ENCODE measurements at places on chromosomes 2 and 18. TPM values are rescaled to one million over a fixed set of nuclear protein-coding genes. Genes with fewer than 3 reads are reported as not detected.

The PPP1R1C gene
- total RNA-seq: not detected

DNA sequence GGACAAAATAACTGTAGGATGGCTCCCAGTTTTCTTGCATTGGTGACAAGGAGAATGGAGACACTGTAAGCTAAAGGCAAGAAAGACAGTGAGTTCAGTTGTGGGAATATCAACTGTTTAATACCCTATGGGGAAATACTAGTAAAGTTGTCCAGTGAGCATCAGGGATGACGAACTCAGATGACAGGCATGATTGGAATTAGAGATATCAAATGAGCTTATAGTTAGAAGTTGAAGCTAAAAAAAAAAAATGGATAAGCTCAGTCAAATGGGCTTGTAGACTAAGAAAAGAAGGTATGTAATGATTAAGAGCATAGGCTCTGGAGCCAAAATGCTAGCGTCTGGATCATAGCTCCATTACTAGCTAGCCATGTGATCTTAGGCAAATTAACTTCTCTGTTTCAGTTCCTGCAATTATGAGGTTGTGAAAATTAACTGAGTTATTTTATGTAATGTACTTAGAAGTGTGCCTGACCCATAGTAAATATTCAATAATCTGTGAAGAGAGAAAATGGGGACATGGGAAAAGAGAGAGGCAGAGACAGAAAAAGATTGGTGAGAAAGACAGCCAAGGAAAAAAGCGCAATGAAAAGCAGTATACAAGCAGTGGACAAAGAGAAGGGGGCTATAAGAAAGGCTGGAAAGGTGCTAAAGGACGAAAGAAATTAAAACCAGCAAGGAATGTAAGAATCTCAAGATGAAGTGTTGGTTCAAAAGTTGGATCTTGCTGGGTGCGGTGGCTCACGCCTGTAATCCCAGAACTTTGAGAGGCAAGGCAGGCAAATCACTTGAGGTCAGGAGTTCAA lies 95.7 kb upstream of the SLC39A10 start:
- peak; percentile 19 for DNase-seq

The GPR35 gene
- total RNA-seq: 0.13 TPM

The FAM237A gene
- not detected for total RNA-seq

GRCh38 chr2:196218106-196218505 lies 46.7 kb upstream of the STK17B start:
- no peak for DNase-seq

- no peak for DNase-seq
These were observed 46.1 kb downstream of the TMEM185B start for GRCh38 chr2:120177001-120177621.

DNA sequence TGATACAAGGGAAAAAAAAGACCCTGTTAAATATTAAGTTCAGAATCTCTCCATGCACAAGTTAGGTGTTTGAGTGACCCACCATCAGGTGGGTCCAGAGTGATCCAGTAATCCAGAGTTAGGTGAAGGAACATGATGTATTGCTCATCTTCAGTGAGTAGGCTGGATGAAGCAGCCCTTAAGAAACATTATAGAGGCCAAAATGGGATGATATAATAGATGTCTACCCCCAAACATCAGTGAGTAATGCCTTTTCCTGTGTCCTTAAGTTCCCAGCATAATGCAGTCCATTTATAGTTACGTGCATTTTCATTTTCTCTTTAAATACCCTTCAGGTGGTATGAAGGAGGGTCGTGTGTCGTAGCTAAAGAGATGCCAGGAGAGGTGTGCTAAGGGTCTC lies 89.6 kb downstream of the MAP4K4 start:
- DNase-seq: no peak

GRCh38 chr18:23133860-23134779 lies 1.2 kb upstream of the CABLES1 start:
- no peak for DNase-seq

DNA sequence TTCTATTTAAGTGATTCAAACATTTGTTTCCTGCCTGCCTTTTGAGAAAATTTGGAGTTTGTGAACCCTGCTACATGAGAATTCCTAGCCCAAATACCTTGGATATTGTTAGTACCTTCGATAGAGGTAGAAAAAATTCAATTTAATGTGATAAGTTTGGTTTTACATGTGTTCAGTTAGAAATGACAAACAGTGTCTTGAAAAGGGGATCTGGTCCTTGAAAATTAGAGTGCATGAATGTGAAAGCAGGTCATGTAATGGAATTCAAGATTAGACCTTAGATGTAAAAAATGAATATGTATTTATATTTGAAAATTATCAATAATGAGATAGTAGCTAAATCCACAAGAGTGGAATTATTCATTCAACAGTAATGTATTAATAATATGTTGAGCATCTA lies 70.5 kb downstream of the PIK3C3 start:
- no peak for DNase-seq

The MOGAT1 gene
- not detected for total RNA-seq

DNA sequence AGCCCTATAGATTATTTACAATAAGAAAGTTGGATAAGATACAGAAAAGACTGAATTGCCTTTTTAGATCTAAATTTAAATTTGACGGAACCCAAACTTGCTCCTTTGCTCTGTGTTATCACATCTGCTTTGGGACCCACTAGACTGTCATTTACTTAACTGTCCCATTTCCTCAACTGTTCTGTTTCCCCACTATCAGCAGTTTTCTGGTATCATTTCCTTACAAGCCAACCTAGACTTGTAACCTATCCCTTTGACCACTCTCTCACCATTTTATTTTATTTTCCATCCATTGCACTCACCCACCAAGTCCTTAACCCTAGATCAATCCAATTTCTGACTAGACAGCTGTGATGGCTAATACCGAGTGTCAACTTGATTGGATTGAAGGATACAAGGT lies 38.6 kb upstream of the CD28 start:
- no peak for DNase-seq

The CNDP1 gene
- total RNA-seq: not detected

DNA sequence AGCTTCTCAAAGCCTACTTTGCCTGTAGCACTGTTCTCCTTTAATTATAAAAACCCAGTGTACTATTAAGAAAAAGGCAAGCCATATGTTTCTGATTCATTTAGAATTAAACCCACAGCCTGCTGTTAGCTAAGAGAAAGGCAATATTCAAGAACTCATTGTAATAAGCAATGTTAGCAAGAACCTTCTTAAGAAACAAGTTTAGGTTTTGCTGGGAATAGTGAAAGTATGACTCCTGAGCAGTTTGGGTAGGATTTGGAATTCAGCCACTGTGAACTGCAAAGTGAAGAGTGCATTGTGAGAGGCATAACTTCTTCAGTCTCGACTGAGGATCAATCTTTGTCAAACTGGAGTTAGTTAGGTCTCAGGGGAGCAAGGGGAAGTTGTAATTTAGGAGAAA lies 206.5 kb upstream of the NT5C1B start:
- DNase-seq: no peak

DNA sequence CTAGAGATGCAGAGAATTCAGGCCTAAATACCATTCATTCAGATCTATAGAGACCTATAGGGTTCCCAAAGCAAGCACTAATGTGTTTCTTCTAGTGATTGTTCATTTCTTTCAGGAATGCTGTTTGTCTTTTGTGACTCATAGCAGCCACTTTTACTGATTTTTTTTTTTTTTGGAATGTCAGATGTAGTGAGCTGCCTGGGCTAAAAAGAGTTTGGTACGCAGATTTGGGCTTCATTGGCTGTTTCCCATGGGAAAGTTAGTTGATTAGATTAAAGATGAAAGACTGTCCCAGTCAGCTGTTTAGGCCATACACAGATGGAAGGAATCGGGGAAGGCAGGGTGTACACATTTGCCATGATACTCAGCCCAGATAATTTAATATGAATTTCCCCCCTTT lies 87.6 kb downstream of the CDC42EP3 start:
- DNase-seq: no peak

The DYNAP gene
- not detected for total RNA-seq

GRCh38 chr2:205982776-205983327 lies 103.1 kb downstream of the INO80D start:
- DNase-seq: peak; percentile 4

The PROM2 gene
- 9.2 TPM for total RNA-seq

- DNase-seq: no peak
These were observed 1120.9 kb upstream of the GYPC start for GRCh38 chr2:125535089-125535488.

DNA sequence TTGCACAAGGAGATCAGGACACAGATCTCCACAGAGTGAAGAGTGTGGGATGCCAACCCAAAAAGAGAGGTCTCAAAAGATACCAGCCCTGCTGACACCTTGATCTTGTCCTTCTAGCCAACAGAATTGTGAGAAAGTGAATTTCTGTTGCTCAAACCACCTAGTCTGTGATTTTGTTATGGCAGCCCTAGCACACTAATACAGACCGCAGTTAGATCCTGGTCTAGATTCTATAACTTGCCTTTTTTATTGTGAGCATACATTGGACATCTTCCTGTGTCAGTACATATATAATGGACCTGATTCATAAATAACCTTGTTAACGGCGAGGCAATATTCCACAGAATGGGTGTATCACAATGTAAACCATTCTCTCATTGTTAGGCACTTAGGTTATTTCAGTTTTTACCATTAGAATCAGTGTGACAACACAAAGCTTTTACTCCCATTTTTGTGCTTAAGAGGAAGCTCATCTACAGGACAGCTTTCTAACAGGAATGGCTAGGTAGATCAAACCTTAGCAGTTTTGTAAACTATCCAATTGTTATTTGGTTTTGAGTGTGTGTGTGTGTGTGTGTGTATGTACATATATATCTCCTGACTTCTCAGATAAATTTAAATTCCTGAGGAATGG lies 89.0 kb downstream of the ACSL3 start:
- no peak for DNase-seq

DNA sequence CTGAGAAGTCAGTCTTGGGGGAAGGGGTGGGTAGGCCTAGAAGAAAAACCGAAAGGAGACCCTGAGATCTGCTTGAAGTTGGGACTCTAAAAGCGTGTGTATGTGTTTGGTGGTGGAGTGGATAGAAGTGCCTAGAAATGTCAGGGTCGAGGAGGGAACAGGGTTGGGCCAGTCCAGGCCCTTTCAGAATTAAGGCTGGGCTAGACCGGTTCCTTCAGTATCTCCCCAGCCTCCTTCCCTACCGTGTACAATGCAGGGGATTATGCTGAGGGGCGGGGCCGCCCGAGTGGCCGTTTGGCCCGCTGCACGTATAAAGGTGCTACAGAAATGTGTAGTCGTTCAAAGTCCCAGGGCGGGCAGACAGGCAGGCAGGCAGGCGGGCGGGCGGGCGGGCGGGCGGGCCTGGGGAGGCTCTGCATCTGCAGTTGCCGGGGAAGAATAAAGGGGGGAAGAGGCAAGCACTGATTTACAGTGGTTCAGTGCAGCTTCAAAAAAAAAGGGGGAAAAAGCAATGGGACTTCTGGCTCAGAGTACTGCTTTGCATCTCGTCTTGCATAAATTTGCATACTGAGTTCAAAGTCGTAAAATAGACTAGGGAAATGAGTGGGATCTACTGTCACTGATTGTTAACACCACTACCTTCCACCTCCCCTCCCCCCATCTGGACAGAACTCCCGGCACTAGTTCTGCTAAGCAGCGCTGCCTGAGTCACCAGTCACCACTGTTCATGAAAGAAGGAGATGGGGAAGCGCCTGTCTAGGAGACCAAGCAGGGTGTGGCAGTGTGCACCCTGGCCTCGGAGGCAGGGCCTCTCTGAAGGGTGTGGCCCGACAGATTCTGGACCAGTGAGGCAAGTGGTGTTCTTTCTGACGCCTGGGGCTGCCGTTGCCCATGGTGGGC lies 3.6 kb downstream of the IGFBP2 start:
- no peak for DNase-seq

DNA sequence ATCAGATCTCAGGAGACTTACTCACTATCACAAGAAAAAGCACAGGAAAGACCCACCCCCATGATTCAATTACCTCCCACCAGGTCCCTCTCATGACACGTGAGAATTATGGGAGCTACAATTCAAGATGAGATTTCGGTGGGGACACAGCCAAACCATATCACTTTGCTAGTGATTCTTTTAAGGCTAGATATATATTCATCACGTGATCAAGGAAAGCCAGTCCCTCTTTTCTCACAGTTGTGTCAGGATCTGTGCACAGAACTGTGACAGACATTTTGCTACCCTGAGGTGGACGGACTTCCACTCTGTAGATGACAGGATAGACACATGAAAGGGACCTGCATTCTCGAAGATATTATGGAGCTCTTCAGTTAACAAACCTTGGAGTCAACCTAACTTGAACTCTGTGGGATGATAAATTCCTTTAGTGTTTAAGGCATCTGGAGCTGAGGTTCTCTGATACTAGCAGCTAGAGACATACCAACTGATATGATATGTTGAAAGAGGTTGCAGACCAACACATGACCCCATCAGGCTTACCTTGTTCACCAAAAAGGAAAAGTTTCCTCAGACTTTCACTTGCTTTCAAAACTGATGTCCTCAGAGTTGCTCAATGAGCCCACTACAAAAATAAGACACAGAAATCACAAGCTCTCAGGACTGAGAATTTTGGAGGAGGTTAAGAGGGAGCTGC lies 66.3 kb upstream of the SCG2 start:
- DNase-seq: no peak

The CIAO1 gene
- total RNA-seq: 86.9 TPM
